ENCODE measurements at places on chromosomes 11 and 22.

GRCh38 chr22:44441401-44442185 lies 56.4 kb downstream of the RTL6 start:
- no peak for DNase-seq

DNA sequence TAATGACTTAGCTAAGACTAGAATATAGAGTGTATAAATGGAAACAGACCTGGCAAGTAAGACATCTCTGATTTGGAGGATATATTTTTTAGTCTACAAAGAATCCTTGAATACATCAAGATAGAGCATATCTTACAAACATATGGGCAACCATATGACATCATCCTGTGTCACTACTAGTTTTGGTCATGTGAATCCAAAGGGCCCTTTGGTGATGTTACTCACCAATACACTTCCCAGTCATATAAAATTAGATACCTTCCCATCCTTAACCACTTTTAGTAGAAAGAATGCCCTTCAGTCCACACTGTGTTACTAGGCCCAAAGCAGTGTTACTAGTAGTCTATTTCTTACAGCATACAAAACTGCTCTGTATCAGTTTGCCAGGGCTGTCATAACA lies 31.6 kb downstream of the GRIA4 start:
- DNase-seq = no peak

GRCh38 chr22:38569181-38569971 lies 607 bp downstream of the DMC1 start:
- no peak for DNase-seq

- DNase-seq = peak; percentile 96
These were observed 10.0 kb downstream of the SDF2L1 start for GRCh38 chr22:21652010-21652546.

- no peak for DNase-seq
These were observed 17.9 kb downstream of the TTC17 start for GRCh38 chr11:43376594-43376993.

- DNase-seq = no peak
These were observed at the start of gene APOA4 for GRCh38 chr11:116823031-116823843. Gene APOA4, minus strand, starts transcription at chr11:116823304. Its CDS starts 113 bp downstream, at chr11:116823191.

- no peak for DNase-seq
These were observed 4.7 kb downstream of the C11orf87 start for GRCh38 chr11:109426442-109427240.

DNA sequence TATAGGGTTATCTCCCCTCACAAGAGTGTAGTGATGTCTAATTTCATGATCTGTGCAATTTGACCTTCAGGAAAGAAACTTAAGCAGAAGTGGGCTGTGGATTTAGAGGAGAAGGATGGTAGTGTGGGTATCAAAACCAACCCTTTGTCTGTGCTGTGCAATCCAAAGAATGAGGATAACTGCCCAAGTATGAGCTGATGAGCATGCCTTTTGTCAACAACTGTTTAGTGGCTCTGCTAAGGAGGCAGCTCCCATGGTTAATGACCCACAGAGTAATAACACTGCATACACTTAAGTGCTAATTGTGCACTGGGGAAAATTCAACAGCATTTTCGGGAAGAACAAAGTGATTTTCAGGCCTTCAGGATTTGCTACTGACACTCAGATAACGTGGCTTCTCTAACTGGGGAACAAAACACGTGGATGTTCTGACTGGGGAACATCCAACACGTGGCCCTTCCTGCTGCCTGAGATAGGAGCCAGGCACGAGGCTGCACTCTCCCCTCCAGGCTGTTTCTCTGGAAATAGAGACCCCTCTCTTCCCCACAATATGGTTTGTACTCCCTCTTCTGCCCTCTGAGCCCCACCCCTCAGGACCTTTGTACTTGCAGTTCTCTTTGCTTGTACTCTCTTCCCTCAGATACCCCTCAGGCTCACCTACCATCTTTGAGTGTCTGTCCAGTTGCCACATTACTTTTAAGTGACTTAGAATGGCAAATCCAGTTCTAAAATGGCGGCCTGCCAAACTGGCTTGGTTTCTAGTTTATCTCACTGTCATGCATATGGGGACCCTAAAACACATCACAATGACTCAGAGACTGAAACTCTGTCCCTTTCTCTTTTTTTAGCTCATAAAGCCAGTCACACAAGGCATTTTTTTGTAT lies 234.9 kb upstream of the POU2AF2 start:
- no peak for DNase-seq

- DNase-seq = no peak
These were observed 502 bp downstream of the SMIM38 start for GRCh38 chr11:69156235-69156639.

DNA sequence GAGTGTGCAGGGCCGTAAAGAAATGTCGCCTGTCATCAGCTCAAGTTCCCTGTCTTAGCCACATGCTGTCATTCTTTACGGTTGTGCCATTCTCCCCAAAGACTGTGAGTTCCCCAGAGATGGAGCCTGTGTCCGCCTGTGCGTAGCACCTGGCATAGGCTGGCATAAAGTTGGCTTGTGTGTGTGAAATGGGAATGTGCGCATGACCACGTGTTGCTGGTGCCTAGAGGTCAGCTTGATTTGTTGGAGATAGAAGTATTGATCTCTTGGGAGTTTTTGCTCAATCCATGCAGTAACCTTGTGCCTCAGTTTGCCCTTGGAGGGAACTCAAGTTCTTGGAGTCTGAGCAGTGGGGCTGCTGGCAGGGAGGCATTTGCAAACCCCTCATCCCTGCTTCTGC lies 9.4 kb downstream of the CHADL start:
- no peak for DNase-seq

GRCh38 chr11:117816151-117816741 lies 8.3 kb downstream of the FXYD2 start:
- no peak for DNase-seq

- DNase-seq = no peak
These were observed 20.1 kb downstream of the ADA2 start for GRCh38 chr22:17199003-17199731.

GRCh38 chr11:14981507-14981906 lies 9.4 kb upstream of the CALCA start:
- no peak for DNase-seq

- no peak for DNase-seq
These were observed 9.5 kb downstream of the APOL6 start for GRCh38 chr22:35657571-35658312.

DNA sequence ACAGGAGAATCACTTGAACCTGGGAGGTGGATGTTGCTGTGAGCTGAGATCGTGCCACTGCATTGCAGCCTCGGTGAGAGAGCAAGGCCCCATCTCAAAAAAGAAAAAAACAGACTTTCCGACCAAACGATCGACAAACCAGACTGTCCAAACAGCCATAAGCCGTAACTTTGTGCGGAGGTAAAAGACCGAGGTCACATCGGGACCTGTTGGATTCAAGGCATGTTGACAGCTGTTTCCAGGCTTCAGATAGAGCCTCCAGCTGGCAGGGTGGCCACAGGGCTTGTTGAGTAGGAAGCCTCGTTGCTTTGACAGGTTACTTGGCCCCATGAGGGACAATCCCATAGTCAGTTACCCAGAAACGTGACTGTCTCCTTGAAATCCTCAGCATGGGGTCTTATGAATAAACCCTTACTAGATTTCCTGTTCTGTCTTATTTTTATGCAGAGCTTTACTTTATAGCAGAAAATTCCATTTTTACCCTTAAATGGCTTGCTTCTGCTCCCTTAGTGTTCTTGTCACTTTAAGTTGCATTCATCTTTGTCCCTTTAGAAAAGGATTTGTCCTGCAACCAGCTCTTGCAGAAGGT lies 22.3 kb downstream of the PPARA start:
- no peak for DNase-seq

DNA sequence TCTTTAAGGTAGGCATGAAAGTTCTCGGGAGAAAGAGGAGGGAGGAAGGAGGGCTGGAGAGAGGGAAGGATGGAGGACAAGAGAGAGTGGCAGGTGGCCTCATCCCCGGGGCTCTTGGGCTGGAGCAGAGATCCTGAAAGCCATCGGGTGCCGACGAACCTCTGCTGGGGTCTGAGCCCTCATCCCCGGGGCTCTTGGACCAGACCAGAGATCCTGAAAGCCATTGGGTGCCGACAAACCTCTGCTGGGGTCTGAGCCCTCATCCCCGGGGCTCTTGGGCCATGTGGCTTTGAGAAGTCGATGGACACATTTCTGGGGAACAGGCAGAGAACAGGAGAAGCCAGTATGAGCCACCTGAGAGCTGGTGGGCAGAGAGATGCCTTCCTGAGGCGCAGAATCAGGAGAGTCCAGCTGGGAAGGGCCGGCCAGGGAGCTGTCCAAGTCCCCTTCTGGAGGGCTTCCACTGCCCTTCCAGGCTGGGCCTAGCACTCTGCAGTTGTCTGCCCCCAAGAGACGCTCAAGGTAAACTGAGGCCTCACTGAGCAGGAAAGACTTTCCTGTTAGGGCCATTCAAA lies 1398.1 kb downstream of the BRD1 start:
- DNase-seq = no peak

GRCh38 chr11:106216281-106216680 lies 138.8 kb downstream of the AASDHPPT start:
- DNase-seq = no peak

GRCh38 chr11:113021111-113021510 lies 59.9 kb downstream of the NCAM1 start:
- no peak for DNase-seq

- DNase-seq = no peak
These were observed 4.5 kb downstream of the FAM83F start for GRCh38 chr22:39999144-39999757.

GRCh38 chr11:66727282-66728037 lies 1.6 kb downstream of the SPTBN2 start:
- DNase-seq = peak; percentile 29

DNA sequence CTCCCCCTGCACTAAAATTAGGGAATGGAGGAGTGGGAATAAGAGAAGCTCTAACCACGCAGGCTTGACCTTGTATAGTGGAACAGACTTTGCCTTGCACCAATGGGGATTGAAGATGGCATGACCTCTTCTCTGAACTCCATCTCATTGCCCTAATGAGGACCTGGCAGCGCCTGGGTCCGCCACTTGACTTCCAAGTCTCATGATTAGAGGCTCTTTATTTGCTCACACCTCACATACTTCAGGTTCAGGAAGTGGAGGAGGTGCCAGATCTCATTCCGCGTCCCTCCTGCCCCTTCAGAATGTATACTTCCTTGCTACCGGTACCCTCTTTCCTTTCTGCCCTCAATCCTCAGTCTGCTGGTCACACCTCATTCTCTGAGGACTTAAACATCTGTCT lies 106.0 kb upstream of the CD44 start:
- DNase-seq = no peak

DNA sequence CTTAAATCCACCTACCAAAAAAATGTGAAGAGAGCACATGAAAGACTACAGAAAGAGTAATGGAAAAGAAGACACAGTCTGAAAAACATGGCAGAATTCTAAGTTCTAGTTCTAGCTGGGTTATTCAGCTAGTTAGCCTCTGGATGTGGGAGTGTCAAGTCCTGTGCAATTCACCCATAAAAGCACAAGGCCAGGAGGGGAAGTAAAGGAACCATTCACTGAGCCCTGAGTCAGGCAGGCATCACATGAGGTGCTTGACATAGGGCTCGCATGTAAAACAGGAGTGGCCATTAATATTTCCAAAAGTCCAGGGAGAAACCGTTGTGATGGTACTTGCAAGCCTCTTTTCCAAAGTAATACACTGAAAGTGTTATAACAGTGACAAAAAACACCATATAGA lies 103.7 kb downstream of the GAB2 start:
- DNase-seq = no peak

DNA sequence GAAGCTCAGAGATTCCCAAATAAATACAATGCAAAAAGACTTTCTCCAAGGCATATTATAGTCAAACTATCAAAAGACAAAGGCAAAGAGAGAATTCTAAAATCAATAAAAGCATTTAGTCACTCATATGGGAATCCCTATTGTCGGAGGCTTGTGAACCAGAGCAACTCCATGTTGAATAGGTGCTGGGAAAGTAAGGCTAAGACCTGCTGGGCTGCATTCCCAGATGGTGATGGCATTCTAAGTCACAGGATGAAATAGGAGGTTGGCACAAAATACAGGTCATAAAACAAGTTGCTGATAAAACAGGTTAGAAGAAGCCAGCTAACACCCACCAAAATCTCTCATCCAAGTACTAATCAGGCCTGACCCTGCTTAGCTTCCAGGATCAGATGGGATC lies 84.5 kb downstream of the JRKL start:
- DNase-seq = no peak

GRCh38 chr22:45511847-45512261 lies 9.2 kb downstream of the FBLN1 start:
- no peak for DNase-seq

GRCh38 chr11:79942090-79942489 lies 501.3 kb upstream of the TENM4 start:
- DNase-seq = no peak

DNA sequence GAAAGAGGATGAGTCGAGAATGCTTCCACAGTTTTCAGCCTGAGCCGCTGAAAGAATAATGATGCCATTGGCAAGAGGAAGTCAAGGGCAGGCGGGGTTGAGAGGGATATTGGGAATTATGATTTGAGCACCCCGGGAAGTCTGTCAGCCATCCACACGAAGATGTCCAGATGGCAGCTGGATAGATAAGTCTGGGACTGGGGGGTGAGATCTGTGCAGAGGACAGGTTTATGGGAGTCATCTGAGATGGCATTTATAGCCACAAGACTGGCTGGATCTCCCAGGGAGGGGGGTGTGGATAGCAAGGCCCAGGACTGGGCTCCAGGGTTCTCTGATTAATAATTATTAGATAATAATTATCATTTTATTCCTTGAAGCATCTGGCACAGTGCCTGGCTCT lies 5.1 kb upstream of the STIP1 start:
- DNase-seq = no peak

GRCh38 chr22:11066458-11067285 lies 4461.3 kb upstream of the OR11H1 start:
- DNase-seq = no peak

GRCh38 chr22:18071968-18072310 lies 5.9 kb upstream of the PEX26 start:
- DNase-seq = no peak

- DNase-seq = peak; percentile 61
These were observed 2.0 kb downstream of the FAT3 start for GRCh38 chr11:92226331-92227229.

DNA sequence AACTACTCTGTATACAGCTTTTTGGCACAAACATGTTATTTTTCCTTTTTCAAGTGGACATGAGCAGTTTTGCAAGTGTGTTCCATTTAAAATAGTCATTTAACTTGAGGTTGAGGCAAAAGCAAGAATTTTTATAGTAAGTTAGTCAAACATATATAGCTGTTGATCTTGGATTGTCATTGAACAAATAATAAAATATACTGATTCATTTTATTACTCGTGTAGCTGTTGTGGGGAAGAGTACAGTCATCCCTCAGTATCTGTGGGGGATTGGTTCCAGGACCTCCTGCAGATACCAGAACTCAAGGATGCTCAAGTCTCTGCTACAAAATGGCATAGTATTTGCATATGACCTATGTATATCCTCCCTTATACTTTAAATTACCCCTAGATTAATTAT lies 45.3 kb downstream of the EXT2 start:
- DNase-seq = no peak

- DNase-seq = no peak
These were observed 219.9 kb downstream of the MN1 start for GRCh38 chr22:27581688-27582087.

- DNase-seq = peak; percentile 46
These were observed 23.9 kb upstream of the ZC3H12C start for GRCh38 chr11:110069158-110069737.

Data from NCI-H446 (cell line).